ENCODE measurements at places on chromosomes 16 and 17. TPM values are rescaled to one million over a fixed set of nuclear protein-coding genes. Genes with fewer than 3 reads are reported as not detected.

PITPNC1 gene
- total RNA-seq: 13.1 TPM

TRPV3 gene
- total RNA-seq: 0.28 TPM

CCL16 gene
- total RNA-seq: 31.1 TPM

LRRC37A gene
- total RNA-seq: 0.45 TPM

GSDMA gene
- total RNA-seq: not detected

HOXB7 gene
- 0.50 TPM for total RNA-seq

RPL38 gene
- 271 TPM for total RNA-seq

GOSR2 gene
- total RNA-seq: 28.1 TPM

MRPL38 gene
- 82.4 TPM for total RNA-seq

GLP2R gene
- total RNA-seq: 0.68 TPM

DNA sequence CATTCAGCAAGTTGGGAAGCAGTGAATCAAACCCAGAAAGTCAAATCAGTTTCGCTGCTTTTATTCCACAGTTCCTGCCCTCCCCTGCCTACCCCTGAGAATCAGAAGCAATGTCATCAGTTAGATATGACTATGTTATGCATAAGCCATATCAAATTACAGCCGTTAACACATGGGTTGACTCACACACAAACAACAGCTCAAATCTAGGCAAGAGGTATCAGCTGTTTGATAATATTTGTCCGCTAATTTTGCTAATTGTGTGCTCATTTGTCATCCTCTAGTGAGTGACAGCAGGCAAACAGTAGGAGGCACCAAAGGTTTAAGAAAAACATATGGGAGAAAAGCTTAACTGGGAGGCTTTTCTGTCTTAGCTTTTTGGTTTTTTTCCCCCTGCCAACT lies 327.4 kb upstream of the CCL2 start:
- no peak for DNase-seq

DNA sequence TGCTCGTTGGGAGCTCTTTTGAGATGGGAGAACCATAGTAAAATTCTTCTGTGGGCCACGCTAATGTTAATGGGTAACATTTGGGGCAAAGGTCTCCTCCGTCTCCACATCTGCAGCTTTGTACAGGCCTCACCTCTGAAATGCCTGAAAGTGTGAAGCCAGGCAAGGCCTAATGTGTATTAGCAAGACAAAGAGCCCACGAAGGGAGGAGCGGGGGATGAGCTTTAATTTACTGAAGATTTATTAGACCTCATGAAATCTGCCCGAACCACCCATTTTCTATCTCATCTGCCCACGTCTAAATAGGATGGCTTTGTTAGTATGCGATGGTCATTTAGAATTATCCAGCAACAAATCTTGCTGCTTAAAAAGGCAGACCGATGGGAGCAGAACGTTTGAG lies 408.9 kb downstream of the PMP22 start:
- no peak for DNase-seq

DNA sequence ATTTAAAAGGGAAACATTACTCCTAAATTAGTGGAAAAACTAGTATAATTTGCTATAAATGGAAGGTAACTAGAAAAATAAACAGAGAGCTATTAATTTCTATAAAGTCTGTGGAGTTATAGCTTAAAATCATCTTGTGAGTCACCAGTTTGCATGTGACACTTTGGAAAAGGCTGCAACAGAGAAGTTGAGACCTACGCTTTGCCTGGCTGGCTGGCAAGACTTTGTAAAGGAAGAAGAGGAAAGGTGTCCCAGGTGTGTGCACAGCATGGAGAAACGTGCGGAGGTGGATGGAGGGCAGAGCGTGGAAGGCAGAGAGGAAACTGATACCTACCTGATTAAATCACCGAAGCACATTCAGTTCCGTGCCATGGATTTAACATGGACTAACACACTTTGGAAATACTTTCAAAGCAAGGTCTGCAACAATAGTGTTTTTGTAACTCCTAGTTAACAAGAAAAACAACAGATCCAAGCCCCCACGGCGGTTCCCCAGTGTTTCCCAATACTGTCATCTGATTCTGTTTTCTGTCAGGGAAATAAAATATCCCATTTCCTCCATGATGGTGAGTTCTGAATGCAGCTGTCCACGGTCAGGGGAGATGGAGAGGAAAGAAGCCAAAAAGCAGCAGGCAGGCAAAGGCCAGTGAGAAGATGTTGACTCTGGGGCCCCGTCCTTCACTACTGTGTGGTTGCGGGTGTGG lies 134.8 kb downstream of the XYLT1 start:
- no peak for DNase-seq

DNA sequence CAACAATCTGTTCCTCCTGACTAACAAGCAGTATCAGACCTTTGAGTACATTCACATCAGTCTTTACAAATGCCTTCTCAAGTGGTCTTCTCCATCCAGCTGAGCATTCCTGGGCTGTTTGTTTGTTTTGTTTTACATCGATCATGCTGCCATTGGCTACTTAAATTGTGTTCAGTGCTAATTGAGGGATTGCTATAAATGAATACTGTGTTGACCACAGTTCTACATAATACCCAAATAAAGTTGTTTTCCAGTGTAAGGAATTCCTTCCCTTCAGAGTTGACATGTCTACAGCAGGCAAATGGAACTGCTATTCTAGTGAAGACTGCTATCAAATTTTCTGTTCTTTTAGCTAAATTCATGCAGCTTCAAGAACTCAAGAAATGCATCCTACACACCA lies 3.2 kb downstream of the CDH8 start:
- DNase-seq: no peak

DNA sequence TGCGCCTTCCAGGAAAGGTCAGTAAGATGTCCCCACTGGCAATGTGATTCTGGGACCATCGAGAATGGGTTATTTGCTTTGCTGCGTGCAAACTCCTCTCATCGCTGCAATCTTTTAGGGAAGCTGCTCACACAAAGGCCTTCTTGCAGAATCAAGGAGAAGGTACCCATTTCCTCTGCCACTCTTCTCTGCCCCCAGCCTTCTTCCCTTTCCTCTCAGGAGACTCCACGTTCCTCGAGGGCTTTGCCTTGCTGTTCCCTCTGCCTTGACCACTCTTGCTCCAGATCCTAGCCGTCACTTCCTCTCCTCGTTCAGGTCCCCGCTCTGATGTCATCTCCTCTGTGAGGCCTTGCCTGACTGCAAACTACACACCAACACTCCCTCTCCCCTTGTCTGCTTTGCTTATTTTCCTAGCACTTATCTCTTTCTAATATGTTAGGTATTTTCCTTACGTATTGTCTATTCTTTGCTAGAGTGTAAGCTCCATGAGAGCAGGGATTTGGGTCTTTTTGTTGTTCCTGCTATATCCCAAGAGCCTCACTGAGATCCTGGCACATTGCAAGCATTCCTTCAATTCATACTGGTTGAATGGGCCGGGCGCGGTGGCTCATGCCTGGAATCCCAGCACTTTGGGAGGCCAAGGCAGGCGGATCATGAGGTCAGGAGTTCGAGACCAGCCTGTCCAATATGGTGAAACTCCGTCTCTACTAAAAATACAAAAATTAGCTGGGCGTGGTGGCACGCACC lies 5.3 kb upstream of the CRK start:
- no peak for DNase-seq

DNA sequence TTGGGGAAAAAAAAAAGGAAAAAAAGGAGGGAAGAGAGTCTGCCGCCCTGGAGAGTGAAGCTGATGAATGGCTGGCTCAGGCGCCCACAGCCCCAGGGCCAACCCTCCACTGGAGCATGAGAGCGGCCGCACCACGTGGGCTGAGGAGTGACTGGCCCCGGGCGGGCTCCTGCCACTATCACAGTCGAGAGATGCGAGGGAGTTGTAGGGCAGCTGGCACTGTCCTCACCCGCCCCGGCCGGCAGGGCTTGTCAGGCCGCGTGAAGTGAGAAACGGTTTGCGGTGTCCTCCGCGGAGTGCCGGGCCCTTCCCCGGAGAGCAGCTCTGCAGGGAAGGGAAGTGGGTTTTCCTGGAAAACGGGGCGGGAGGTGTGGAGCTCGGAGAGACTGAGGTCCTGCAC lies 45.9 kb downstream of the JPH3 start:
- DNase-seq: no peak

DNA sequence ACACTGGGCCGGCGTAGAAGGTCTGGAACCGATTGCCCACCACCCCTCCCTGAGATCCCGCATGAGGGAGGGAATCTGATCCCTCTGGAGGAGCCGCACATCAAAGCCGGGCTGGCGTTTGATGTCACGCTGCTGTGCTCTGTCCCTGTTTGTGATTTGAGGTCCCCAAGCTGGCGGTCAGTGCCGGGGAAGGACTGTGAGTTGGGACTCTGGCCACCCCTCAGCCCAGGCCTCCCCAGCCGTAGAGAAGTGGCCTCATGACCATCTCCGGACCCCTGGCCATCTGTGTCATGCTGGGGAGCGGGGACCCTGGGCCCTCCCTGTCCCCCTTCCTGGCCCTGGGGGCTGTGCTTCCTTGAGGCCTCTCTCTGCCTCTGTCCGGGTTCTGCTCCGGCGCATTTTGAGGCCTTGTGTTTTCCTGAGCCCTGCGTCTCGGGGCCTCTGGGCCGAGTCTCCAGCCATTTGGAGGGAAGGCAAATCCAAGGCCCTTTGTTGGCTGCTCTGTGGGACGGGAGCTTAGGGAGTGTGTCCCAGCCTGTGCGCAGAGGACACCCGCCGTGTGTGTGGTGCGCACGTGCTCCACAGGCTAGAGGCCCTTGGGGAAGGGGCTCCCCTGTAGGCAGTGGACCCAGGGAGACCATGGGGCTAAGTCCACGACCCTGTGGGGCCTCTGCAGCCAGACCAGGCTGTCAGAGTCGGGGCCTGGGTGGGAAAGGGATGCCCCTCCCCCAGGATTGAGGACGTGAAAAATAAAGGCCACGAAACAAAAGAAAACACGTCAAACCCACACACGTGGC lies 15.1 kb downstream of the ASPSCR1 start:
- DNase-seq: no peak

GRCh38 chr17:72120642-72121163 lies at the start of gene SOX9:
SOX9 (plus strand) TSS chr17:72121020; CDS start chr17:72121392, 372 bp downstream.
- DNase-seq: peak; percentile 77

GRCh38 chr16:84732674-84733352 lies 33.0 kb downstream of the USP10 start:
- DNase-seq: no peak

DNA sequence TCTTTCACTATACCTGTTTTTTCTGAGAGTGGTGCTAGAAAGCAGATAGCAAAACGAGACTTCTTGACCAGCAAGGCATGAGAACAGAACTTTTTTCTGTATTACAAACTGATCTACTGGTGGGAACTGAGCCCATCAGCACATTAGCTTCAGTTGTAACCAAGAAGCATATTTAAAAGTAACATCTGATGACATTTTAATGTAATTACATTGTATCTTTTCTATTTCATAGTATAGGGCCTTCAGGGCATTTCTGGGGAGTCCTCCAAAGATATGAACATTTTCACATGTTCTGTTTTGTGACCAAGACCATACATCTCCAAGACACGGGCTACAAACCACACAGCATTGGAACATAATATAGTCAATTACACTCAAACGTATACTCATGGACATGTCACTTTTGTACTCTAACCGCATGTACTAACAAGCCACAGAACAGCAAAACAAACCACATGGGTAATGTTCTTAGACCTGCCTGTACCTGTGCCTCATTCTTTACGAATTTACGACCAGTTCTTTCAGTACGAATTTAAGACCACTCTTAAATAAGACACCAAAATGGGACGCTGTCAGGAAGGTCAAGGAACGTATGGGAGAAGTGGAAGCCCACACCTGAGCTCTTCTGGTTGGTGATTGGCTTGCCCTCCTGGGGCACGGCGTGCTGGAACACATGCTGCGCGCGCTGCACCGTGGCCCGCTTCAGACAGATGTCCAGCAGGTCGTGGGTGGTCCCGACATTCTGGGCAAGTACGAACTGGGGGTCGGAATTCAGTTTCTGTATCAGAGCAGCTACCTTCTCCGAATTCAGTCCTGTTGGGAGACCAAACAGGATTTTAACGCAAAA lies 825 bp downstream of the BLMH start:
- DNase-seq: no peak

DNA sequence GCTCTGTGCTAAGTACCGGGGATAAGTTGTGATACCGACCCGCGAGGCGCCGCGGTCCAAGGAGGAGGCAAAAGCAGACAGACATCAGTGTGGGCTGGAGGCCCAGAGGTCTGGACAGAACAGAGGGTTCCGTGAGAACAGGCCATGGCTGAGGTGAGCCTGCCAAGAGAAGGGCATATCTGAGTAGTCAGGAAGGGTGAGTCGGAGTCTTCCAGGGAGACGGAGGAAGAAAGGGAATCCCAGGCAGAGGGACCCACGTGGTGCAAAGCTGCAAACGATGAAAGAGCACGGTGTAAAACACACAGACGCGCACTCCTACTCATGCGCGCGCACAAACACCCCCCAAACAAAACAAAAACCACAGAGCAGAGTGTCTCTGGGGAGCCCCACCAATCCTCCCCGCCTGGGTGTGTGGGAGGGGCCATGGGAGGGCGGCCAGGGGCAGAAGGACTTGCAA lies 18.1 kb downstream of the RHBDL3 start:
- DNase-seq: no peak

- peak; percentile 74 for DNase-seq
These were observed 681 bp downstream of the XPO6 start for GRCh38 chr16:28210979-28211588.

GRCh38 chr16:3937066-3937875 lies 56.8 kb upstream of the CREBBP start:
- DNase-seq: no peak

- DNase-seq: no peak
These were observed 525 bp downstream of the CD2BP2 start for GRCh38 chr16:30354423-30355143.

DNA sequence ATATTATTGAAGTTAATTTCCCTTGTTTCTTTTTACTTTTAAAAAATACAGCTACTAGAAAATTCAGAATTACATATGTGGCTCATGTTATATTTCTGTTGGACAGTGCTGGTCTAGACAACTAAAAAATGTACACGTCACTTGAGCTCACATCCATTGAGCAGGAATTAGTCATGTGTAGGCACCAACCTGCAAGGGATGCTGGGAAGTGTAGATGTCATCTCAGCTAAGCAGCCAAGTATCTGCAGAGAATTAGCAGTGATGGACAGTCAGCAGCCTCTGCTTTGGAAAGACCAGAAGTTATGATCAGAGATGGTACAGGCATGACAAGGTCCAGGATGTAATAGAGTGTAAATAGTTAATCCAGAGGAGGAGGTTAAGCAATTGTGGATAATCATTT lies 87.1 kb upstream of the HS3ST2 start:
- no peak for DNase-seq

DNA sequence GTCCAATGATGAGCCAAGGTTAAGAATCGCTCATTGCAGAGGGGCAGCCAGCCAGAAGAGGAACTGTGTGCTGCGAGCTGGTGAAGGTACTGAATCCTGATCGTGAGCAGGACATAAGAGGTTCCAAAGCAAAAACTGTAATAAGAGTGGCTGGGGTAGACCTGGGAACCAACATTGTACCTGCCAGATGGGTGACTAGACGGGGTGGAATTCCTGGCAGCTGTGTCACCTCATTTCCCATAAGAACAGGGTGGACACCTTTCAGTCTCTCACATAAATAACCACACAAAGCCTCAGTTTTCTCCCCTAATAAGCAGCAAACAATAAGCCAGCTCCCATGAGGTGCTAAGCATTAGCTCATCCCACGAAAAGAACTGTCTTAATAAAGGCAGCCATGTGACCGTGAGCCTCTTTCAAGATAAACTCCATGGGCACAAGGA lies 290.3 kb downstream of the SOX9 start:
- DNase-seq: no peak

GRCh38 chr16:2895813-2896212 lies 12.8 kb downstream of the FLYWCH2 start:
- DNase-seq: no peak

- no peak for DNase-seq
These were observed 381.8 kb downstream of the SOX9 start for GRCh38 chr17:72502371-72503341.

- no peak for DNase-seq
These were observed 1.2 kb upstream of the SHISA9 start for GRCh38 chr16:12900156-12900555.

Measured in left lobe of liver (tissue), 2 donors.